T-helper 2 cell treated with Interferon-gamma antibody and Interleukin-4, amounts not matched to agents 100 ng/mL and 5 ng/mL, for 36 hours (primary cell): ENCODE measurements at places on chromosomes 12 and 14. TPM values are rescaled to one million over a fixed set of nuclear protein-coding genes. Genes with fewer than 3 reads are reported as not detected.

Gene PRB2
- total RNA-seq, result not detected in 2 replicates

Gene LTB4R2
- total RNA-seq, result 16.6 and 17.5 TPM in 2 replicates

Gene CLEC2A
- not detected in 2 replicates for total RNA-seq

Gene FLRT2
- not detected in 2 replicates for total RNA-seq

Gene GLIPR1L1
- not detected in 2 replicates for total RNA-seq
